ENCODE measurements at places on chromosomes 13 and 19. TPM values are rescaled to one million over a fixed set of nuclear protein-coding genes. Genes with fewer than 3 reads are reported as not detected.

The PGLYRP1 gene
- total RNA-seq = not detected

The FOXA3 gene
- not detected for total RNA-seq

The FGF9 gene
- total RNA-seq = not detected

The ZSCAN4 gene
- not detected for total RNA-seq

The CACNA1A gene
- total RNA-seq = 0.60 TPM

The ANKLE1 gene
- total RNA-seq = 10.7 TPM

The ZNF729 gene
- total RNA-seq = not detected

The CYP4F2 gene
- not detected for total RNA-seq

The NR1H2 gene
- 64.1 TPM for total RNA-seq

The RAB3A gene
- 6.2 TPM for total RNA-seq

The SERTM1 gene
- total RNA-seq = not detected

The FCAR gene
- total RNA-seq = not detected

- H3K4me1 ChIP-seq = no peaks in the 10 kb centered on the region
- no peak for DNase-seq
- H3K36me3 ChIP-seq = peaks cover 8% of the 10 kb centered on the region
- no peak overlapping the region for H3K27ac ChIP-seq
- H3K4me3 ChIP-seq = no peak overlapping the region
- H3K27me3 ChIP-seq = no peaks in the 10 kb centered on the region
Observed at GRCh38 chr19:1154731-1155351, 19.2 kb downstream of the SBNO2 start.

DNA sequence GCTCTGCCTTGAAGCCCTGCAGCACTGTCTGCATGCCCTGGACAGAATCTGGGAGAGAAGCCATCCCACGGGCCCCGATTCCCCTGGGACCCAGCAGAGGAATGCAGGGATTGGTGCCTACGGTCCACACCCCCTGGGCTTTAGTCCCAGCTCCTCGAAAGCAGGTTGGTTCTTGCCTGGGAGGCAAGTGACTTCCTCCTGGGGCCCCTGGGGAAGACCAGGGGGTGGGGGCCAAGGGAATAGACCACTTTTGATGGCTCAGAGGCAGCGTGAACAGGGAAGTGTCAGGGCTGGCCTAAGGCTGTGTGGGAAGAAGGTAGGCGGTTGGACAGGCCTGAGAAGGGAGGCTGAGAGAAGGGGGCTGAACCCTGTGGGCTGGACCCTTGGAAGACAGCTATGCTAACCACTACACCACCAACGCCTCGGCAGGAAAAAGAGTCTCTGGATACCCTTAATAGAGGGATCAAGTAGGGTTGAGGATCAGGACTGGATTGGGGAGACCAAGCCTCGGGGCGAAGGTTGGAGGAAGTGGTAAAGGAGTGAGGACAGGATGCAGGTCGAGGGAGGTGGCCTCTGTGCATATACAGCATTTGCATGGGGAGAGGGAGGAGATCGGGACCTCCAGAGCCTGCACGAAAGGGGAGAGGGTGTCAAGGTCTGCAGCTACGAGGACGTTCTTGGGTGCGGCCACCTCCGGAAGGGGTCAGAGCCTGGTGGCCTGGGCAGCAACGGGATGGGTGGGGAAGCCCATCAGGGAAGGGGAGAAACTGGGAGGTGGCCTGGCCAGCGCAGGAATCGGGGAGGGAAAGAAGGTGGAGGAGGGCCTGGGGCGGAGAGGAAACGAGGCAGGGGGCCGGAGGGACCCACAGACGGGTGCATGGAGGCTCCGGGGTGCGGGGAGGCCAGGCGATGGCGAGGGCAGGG, 709 bp downstream of the DPP9 start:
- peak overlapping the region; percentile 99 for H3K27ac ChIP-seq
- H3K4me3 ChIP-seq = peak overlapping the region; percentile 100
- peak; percentile 65 for DNase-seq
- no peaks in the 10 kb centered on the region for H3K27me3 ChIP-seq

- no peaks in the 10 kb centered on the region for H3K4me1 ChIP-seq
- no peak overlapping the region for H3K27ac ChIP-seq
- no peaks in the 10 kb centered on the region for H3K36me3 ChIP-seq
Observed at GRCh38 chr13:80469105-80469852, 128.4 kb upstream of the SPRY2 start.

GRCh38 chr13:103282571-103283450, 216.6 kb upstream of the SLC10A2 start:
- no peak for DNase-seq
- H3K27me3 ChIP-seq = peaks cover 5% of the 10 kb centered on the region
- no peaks in the 10 kb centered on the region for H3K36me3 ChIP-seq
- H3K4me3 ChIP-seq = no peak overlapping the region
- no peaks in the 10 kb centered on the region for H3K4me1 ChIP-seq

GRCh38 chr19:15318241-15318691, 14.1 kb downstream of the BRD4 start:
- peaks cover 24% of the 10 kb centered on the region for H3K36me3 ChIP-seq
- H3K4me1 ChIP-seq = peaks cover 80% of the 10 kb centered on the region
- H3K4me3 ChIP-seq = no peak overlapping the region
- H3K27me3 ChIP-seq = no peaks in the 10 kb centered on the region
- no peak for DNase-seq
- peak overlapping the region; percentile 17 for H3K27ac ChIP-seq

- no peak for DNase-seq
- H3K4me1 ChIP-seq = no peaks in the 10 kb centered on the region
- no peak overlapping the region for H3K4me3 ChIP-seq
Observed at GRCh38 chr13:94454906-94455305, 24.6 kb downstream of the DCT start.

DNA sequence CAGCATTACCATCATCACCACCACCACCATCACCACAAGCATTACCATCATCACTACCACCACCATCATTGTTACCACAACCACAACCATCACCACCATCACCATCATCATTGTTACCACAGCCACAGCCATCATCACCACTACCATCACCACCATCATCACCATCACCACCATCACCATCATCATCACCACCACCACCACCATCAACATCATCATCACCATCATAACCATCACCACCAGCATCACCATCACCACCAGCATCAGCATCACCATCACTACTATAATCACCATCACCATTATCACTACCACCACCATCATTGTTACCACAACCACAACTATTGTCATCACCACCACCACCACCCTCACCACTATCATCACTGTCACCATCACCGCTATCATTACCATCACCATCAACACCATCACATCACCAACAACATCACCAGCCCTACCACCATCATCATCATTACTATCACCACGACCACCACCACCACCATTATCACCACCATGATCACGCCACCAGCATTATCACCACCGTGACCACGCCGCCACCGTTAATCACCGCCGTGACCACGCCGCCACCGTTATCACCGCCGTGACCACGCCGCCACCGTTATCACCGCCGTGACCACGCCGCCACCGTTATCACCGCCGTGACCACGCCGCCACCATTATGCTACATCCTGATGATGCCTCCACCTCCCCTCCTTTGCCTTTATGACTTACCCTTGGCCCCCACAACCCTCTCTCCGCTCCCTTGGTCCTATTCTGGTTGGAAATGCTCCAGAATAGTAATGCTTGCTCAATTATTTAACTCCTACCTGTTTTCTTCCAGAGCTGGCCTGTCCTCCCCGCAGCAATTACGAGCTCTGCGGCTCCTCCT, 10.0 kb upstream of the FXYD3 start:
- no peak overlapping the region for H3K4me3 ChIP-seq
- H3K27me3 ChIP-seq = no peaks in the 10 kb centered on the region
- no peak for DNase-seq
- peaks cover 2% of the 10 kb centered on the region for H3K36me3 ChIP-seq
- no peak overlapping the region for H3K27ac ChIP-seq

GRCh38 chr13:41019011-41019487, at the start of gene ELF1:
Gene ELF1 (minus strand): TSS chr13:41019316. CDS start chr13:40982054, 37,262 bp downstream.
- H3K27me3 ChIP-seq = no peaks in the 10 kb centered on the region
- H3K4me1 ChIP-seq = peaks cover 42% of the 10 kb centered on the region
- H3K36me3 ChIP-seq = peaks cover 23% of the 10 kb centered on the region
- DNase-seq = peak; percentile 78
- peak within 1 kb of the TSS; percentile 99 for H3K27ac ChIP-seq

DNA sequence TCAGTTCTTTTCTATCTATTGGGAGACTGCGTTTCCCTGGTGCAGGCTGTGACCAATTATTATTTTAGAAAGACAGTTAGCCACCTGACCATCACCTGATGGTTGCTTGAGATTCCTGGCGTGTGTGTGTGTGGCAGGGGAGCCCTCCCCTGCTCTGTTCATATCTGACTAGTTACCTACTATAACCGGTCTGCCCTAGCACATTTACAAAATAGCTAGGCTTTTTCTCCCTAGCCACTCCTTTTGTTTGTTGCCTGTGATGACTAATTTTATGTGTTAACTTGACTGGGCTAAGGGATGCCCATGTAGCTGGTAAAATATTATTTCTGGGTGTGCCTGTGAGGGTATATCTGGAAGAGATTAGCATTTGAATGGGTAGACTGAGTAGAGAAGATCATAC, 76.9 kb downstream of the OLFM4 start:
- H3K27ac ChIP-seq = no peak overlapping the region
- H3K4me3 ChIP-seq = no peak overlapping the region
- H3K4me1 ChIP-seq = no peaks in the 10 kb centered on the region
- no peaks in the 10 kb centered on the region for H3K36me3 ChIP-seq
- H3K27me3 ChIP-seq = no peaks in the 10 kb centered on the region
- no peak for DNase-seq

DNA sequence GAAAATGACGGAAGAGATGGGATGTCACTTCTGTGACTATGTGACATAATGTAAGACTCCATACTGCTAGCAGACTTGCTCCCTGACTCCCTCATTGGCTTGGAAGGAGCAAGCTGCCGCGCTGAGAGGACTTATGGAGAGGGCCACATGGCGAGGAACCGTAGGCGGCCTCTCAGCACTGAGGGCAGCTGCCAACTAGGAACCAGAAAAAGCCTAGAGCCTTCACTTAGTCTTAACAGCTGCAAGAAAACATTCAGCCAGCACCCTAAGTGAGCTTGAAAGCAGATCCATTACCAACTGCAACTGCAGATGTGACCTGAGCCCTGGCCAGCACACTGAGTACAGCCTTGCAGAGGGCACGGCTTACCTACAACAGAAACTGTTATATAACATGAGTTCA, 33.9 kb downstream of the USP12 start:
- no peak overlapping the region for H3K27ac ChIP-seq
- no peaks in the 10 kb centered on the region for H3K27me3 ChIP-seq
- peaks cover 18% of the 10 kb centered on the region for H3K4me1 ChIP-seq
- no peak overlapping the region for H3K4me3 ChIP-seq
- no peak for DNase-seq
- peaks cover 11% of the 10 kb centered on the region for H3K36me3 ChIP-seq

GRCh38 chr13:99226513-99226912, 25.9 kb downstream of the UBAC2 start:
- DNase-seq = no peak
- H3K27me3 ChIP-seq = no peaks in the 10 kb centered on the region
- H3K27ac ChIP-seq = peak overlapping the region; percentile 60
- no peak overlapping the region for H3K4me3 ChIP-seq
- H3K36me3 ChIP-seq = peaks cover 52% of the 10 kb centered on the region

- peaks cover 30% of the 10 kb centered on the region for H3K27me3 ChIP-seq
- H3K36me3 ChIP-seq = peaks cover 1% of the 10 kb centered on the region
- no peak for DNase-seq
- H3K4me3 ChIP-seq = no peak overlapping the region
- H3K4me1 ChIP-seq = peaks cover 15% of the 10 kb centered on the region
Observed at GRCh38 chr19:39518975-39519374, 4.0 kb downstream of the SELENOV start.

- H3K27ac ChIP-seq = peak overlapping the region; percentile 99
- H3K4me3 ChIP-seq = peak overlapping the region; percentile 96
- peaks cover 2% of the 10 kb centered on the region for H3K27me3 ChIP-seq
- peaks cover 13% of the 10 kb centered on the region for H3K36me3 ChIP-seq
- peak; percentile 75 for DNase-seq
Observed at GRCh38 chr13:19959141-19959830, 759 bp downstream of the ZMYM2 start.

- no peaks in the 10 kb centered on the region for H3K27me3 ChIP-seq
- no peak overlapping the region for H3K27ac ChIP-seq
- DNase-seq = no peak
Observed at GRCh38 chr13:93355094-93355493, 128.5 kb downstream of the GPC6 start.

DNA sequence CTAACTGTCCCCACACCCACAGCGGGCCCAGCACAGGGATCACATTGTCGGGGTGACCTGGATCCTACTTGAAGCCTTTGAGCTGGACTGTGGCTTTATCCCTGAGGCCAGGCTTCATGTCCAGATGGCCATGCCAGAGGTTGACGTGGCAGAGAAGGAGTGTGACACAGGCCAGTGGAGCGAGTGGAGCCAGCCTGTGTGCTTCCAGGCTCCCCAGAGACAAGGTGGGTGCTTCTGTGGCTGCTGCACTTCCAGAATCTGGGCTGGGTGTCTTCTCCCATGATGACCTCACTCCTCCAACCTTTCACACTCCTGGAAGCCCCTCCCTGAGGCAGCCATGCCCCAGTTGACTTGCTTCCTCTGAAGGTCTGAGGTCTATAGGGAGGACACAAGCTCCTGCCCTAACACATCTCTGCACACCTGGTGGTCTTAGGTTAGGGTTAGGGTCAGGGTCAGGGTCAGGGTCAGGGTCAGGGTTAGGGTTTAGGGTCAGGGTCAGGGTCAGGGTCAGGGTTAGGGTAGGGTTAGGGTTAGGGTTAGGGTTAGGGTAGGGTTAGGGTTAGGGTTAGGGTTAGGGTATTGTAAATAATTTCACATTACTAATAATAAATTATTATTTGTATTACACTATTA, 13.1 kb upstream of the MZF1 start:
- no peak for DNase-seq
- no peak overlapping the region for H3K4me3 ChIP-seq
- peaks cover 13% of the 10 kb centered on the region for H3K36me3 ChIP-seq

DNA sequence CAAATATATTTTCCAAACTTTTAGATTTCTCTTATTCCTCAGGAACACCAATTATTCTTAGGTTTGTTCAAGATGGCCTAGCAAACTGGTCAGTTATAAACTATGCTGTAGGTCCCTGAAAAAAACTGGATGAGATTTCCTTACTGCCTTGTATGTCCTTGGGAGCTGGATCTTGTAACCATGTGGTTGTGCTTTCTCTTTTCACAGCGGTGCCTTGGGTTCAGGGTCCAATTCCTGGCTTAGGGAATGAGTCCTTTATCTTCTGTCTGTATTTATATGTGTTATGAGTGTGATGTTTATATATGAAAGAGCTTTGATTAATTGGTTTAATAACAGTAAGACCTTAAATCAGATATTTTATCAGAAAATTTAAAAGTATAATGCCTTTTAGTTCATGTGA, 23.5 kb upstream of the GRTP1 start:
- peaks cover 1% of the 10 kb centered on the region for H3K36me3 ChIP-seq
- H3K4me3 ChIP-seq = no peak overlapping the region
- peaks cover 28% of the 10 kb centered on the region for H3K27me3 ChIP-seq

- H3K27ac ChIP-seq = peak overlapping the region; percentile 32
- no peak overlapping the region for H3K4me3 ChIP-seq
- peaks cover 5% of the 10 kb centered on the region for H3K4me1 ChIP-seq
- DNase-seq = no peak
- H3K36me3 ChIP-seq = no peaks in the 10 kb centered on the region
Observed at GRCh38 chr13:94480672-94481145, 1.2 kb upstream of the DCT start.

GRCh38 chr19:16293118-16294091, 31.2 kb upstream of the KLF2 start:
- H3K27me3 ChIP-seq = peaks cover 16% of the 10 kb centered on the region
- no peak for DNase-seq
- no peaks in the 10 kb centered on the region for H3K36me3 ChIP-seq
- peaks cover 12% of the 10 kb centered on the region for H3K4me1 ChIP-seq
- H3K27ac ChIP-seq = no peak overlapping the region

All from activated CD8-positive, alpha-beta T cell treated with anti-CD3 and anti-CD28 coated beads, Interleukin-2, amount 10 ng/mL, durations not matched to agents 7 days and 5 days (primary cell).